Osteoblast (primary cell): ENCODE measurements at places on chromosomes 4 and X. TPM values are rescaled to one million over a fixed set of nuclear protein-coding genes. Genes with fewer than 3 reads are reported as not detected.

GRCh38 chrX:44428989-44429627 lies 85.6 kb upstream of the EFHC2 start:
- no peak for DNase-seq

DNA sequence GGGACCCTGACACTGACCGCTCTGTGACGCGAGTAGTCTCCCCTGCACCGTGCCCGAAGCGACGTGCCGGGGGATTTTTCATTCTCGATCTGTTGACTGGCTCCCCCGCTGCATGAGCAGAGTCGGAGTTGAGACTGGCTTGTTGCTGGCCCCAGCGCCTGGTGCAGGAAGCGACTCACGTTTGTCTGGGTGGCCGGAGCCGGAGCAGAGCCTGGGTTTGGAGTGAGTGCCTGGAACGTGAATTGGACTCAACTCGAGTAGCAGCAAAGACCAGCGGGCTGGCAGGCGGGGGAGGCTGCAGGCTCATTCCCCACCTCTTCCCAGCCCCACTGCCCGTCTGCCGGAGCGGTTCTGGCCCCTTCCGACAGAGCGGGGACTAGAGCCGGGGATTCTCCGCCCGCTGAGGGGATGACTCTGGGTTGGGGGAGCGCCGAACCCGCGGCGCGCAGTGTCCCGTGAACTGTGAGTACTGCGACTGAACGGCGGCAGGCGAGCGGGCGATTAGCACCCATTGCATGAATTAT lies 554 bp downstream of the PCDH7 start:
- DNase-seq = peak; percentile 80

DNA sequence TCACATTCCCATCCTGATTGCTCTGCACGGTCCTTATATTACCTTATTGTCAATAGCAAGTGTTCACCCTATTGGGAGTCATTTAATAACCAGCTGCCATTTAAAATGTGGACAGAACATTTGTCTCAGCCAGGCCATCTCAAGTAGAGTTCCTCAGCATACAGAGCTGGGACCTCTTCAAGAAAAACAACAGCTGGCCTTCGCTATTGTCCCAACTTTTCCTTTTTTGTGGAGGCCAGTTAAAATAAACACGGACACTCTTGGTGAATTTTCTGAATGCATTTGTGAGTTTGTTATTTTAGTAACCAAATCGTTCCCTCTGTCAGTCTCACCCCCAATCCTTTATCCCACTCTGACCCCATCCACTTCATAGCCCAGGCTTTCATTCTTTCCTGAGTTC lies 395.3 kb upstream of the PITX2 start:
- DNase-seq = no peak

DNA sequence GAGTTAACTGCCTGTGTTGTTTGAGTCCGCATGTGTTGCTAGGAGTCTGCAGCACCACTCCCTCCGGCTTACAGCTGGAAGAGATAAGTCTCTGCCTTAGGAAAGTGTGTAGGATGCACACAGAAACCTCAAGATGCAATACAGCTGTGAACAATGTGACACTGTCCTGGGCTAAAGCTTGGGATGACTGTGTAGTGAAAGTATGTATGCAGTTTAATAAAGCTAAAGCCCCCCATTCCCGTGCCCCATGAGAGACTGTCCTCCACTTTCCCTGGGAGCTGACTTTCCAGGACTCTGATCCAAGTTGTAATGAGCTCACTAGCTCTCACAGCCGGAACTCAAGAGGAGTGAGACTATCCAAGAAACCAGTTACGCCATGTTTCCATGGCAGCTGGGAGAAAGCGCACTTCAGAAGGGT lies 156.6 kb upstream of the FTHL17 start:
- no peak for DNase-seq

DNA sequence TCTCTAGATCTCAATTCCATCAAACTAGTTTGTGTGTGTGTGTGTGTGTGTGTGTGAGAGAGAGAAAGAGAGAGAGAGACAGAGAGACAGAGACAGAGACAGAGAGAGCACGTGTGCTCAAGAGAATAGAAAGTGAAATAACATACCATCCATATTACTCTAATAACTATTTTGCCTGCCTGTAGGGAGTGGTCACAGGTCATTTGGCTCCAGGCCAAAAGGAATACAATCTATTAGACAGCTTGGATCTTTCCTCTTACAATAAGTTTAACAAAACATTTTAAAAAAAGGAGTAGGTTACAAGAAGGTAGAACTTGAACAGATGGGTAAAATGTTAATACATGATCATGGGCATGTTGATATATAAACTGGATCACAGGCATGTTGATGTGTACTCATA lies 76.2 kb downstream of the COL4A6 start:
- DNase-seq = no peak

GRCh38 chrX:15158350-15158735 lies 111.5 kb downstream of the ASB9 start:
- DNase-seq = no peak

GRCh38 chrX:102627640-102628039 lies 23.6 kb upstream of the GPRASP1 start:
- DNase-seq = no peak

- DNase-seq = no peak
Observed at GRCh38 chrX:34288782-34289181, 156.7 kb upstream of the FAM47A start.

DNA sequence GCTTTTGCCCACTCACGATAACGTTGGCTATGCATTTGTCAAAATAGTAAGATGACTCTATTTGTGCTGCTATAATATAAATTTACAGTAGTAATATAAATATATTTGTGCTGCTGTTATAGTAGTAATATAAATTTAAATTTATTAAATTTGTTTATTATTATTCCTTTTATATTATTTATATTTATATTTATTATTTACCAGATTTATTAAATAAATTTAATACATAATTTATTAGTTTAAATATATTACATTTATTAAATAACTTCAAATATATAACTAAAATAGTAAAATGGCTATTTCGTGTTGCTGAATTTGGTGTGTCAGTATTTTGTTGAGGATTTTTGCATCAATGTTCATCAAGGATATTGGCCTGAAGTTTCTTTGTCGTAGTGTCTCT lies 246.5 kb upstream of the FGF16 start:
- DNase-seq = no peak

DNA sequence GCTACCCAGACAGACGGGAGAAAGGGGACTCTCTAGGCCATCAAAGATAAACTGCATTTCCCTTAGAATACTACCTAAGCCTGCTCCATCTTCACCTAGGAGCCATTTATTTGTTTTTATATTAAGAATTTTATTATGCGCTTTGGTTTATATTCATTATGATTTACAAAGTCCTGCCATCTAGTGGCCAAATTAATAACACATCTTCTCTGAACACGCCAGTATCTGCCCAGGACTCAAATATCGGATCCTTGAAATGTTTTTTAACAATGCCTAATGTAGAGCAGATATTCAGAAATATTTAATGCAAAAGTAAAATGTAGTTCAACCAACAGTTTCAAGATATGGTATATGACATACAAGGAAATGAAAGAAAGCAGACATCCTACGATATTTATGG lies 20.8 kb upstream of the PRPS2 start:
- DNase-seq = no peak

- no peak for DNase-seq
Observed at GRCh38 chrX:30673884-30674598, 20.8 kb downstream of the GK start.

DNA sequence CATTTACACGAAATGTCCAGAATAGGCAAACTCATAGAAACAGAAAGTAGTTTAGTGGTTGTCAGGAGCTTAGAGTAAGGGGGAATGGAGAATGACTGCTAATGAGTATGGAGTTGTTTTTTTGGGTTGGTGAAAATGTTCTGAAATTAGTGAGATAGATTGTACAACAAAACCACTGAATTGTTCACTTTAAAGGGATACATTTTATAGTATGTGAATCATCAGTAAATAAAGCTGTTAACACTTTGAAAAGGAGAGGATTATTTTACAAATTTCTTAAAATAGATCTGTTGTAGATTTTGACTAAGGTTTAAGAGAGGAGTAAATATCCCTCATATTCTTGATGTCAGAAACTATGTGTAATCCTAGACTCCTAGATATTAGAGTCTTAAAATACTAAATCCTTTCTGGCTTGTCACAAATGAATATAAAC lies 82.7 kb downstream of the RAPGEF2 start:
- DNase-seq = no peak

DNA sequence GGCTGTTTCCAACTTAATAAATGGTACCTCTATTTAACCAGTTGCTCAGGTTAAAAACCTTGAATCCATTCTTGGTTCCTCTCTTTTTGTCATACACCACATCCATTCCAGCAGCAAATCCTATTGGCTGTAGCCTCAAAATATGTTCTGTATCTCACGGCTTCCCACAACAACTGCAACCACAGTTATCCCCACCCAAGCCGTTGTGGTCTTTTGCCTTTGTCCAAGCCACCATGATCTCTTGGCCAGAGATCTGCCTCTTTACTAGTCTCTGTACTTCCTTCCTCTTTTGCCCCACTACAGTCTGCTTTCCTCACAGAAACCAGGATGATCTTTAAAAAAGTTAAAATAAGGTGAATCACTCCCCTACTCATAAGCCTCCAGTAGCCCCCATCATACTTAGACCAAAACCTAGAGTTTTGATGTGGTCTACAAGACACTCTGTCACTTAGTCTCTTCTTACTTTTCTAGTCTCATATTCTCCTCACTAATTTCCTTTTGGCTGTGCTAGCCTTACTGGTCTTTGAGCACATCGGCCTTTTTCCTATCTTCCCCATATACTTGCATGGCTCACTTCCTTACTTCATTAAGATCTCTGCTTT lies 10.3 kb downstream of the MAOA start:
- DNase-seq = no peak

GRCh38 chr4:36944232-36944631 lies 300.3 kb upstream of the NWD2 start:
- DNase-seq = no peak

DNA sequence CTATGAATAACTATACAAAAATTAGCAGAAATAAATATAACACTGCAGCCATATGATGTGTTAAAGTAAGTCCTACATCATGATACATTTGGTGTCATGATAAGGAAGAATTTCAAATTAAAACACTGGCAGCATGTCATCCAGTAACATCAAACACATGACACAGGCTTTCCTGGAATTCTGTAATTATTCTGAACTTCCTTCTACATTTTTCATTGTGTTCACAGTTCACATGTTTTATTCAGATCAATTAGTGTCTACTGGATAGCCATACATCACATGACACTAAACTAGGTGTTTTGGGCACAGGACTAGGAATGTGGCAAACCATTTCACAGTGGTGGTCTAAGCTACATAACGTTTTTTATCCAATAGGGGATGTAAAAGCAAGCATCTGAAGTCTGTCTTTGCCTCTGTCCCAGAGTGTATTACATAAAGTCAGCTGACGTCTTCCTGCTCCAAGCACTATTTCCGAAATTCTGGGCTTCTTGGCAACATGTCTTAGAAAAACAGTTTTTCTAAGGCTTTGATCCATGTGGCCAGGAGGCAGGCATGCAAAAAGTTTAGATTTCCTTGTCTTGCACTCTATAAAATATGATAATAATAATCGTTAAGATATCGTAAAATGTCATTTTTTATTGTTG lies 707.9 kb downstream of the CENPC start:
- no peak for DNase-seq

DNA sequence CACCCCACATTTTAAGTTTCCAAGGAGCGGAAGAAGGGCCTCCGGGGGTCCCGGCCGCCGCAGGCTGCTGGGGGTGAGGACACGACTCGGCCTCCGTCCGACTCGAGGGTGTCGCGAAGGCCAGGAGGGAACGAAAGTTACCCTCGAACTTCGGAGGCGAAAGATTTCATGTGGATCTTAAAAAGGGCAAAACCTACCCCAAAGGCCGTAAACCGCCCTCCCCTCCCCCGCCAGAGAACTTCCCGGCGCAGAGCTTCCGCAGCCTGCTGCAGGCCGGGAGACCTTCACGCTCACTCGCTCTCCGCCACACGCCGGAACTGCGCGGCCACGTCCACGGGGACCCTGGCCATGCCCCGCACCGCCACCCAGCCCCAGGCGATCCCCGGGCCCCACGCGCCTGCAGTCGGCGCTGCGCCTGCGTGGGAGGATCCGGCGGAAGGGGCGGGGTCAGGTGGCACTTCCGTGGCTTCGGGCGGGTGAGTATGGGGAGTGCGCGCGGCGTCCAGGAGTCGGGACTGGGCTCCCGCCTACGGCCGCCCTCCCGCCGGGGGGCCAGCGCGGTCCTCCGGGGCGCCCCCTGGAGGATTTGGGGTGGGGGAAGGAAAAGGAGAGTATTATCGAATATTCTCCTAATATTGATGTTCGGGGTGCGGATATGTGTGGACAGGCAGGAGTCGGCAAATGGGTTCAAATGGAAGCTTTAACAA lies at the start of gene MMAA:
Gene MMAA, plus strand, starts transcription at position 454 of the 707 bp plus-strand sequence. CDS start 19,755 bp downstream, outside the sequence.
- DNase-seq = peak; percentile 97

GRCh38 chr4:39045827-39046221 lies 13.6 kb upstream of the TMEM156 start:
- DNase-seq = no peak

GRCh38 chrX:110966839-110967238 lies 129.2 kb upstream of the PAK3 start:
- no peak for DNase-seq

DNA sequence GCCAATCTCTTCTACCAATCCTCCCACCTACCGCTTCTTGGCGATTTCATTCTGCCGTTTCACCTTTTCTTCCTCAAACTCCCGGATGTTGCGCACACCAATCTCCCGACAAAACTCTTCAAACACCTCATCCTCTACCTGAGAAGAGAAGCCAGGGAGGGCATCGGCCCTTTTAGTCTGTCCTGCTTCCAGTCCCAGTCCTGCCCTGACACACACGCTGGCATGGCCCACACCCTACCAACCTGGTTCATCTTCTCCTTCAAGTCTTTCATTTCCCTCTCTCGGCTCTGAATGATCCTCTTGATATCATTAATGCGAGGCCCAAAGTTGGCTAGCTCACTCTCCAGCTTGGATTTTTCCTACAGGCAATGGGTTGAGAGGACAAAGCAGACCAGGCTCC lies 18.9 kb downstream of the SMC1A start:
- no peak for DNase-seq

DNA sequence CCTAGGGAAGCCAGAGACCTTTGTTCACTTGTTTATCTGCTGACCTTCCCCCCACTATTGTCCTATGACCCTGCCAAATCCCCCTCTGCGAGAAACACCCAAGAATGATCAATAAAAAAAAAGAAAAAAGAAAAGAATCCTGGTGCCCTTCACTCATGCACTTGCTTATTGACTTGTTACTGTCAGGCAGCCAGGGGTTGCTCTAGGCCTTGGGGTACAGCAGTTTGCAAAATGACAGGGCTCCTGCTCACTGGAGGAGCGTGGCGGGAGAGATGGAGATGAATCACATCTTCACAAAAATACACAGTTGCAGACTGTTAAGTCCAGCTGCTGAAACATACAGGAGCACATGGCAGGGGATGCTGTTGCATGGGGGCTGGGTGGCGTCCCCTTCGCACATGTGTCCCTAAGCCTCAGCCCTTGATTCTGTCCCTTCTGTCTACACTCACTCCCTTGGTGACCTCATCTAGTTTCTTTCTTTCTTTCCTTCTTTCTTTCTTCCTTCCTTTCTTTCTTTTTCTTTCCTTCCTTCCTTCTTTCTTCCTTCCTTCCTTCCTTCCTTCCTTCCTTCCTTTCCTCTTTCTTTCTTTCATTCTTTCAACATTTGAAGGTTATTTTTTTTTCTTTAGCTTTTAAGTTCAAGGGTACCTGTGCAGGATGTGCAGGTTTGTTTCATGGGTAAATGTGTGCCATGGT lies 16.9 kb upstream of the TMEM271 start:
- no peak for DNase-seq

The PLAC1 gene
- not detected in 2 replicates for total RNA-seq

The FAAH2 gene
- under 0.01 TPM in 1 of 2 replicates, not detected in the other for total RNA-seq

The F8A2 gene
- not detected in 2 replicates for total RNA-seq

The ZMAT1 gene
- 0.29 and 0.36 TPM in 2 replicates for total RNA-seq

The TMSB15B gene
- 3.8 and 4.0 TPM in 2 replicates for total RNA-seq

The MAGED4 gene
- total RNA-seq = 42.4 and 58.6 TPM in 2 replicates

The PHOX2B gene
- total RNA-seq = not detected in 2 replicates

The DMP1 gene
- total RNA-seq = not detected in 2 replicates

The LSM6 gene
- total RNA-seq = 17.0 and 19.7 TPM in 2 replicates
